Ascending aorta (tissue), 2 donors: ENCODE measurements at places on chromosomes 3 and 15.

DNA sequence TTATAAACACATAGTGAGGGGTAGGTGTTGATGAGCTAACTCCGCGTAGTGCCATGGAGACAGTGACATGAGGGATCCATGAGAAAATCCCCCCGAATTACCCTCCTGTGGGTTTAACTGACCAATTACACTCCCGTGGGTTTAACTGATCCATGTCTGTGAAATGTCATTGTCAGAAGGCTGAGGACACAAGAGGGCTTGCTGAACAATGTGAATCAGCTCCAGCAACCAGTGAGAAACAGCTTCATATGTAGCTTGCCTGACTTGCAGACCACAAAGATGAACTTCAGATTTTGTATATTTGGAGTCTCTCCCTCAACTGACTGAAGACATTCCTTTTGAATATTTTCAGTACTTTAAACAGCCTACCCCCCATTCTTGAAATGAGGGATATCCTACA, 144.9 kb downstream of the FBN1 start:
- no peak for DNase-seq

DNA sequence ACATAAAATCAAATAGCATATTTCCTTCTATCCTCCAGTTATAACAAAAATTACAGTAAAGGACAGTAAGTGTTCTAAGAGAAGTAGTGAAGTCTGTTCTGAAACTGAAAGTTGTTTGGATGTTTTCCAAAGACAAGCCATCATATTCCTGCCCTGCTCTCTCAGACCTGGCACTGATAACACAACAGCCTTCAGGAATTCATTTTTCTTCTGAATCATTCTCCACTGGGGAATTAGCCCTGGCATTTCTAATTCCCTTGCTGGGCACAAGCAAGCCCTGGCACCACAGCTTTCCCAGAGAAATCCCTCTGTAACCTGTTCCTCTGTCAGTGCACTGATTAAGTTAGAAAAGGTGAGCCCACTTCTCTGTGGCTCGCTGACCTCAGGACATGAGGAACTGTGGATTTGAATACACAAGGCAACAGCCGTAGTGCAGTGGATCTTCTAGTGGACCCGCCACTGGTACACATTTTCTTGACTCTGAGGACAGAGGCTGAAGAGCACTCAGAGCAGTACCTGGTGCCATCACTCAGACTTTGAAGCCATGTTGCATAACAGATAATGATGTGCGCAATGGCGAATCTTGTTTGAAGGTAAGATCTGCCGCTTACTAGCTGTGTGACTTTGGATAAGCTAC, 61.6 kb downstream of the WWTR1 start:
- no peak for DNase-seq

DNA sequence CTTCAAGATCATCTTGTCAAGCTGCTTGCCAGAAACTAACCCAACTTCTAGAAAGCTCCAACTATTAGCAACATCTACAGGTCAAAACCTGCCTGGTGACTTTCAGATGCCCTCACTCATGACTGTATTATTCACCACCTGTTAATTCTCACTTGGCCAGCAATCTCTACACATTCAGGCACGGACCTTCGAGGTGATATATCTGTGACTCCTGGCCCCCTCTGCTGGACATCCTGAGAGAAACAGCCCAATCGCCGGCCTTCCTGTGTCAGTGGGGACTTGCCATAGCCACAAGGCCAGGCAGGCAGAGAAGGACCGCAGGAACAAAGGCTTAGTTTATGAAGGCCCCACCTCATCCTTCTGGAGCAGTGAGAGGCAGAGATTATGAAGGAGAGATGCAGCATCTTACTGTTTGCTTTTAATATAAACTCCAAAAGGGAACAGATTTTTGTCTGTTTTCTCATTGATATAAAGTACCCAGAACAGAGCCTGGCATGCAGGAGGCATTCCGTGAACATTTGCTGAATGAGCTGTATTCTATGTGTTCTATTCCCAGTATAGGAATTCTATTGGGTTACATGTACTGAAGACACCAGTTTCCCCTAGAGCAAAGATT, 24.4 kb upstream of the OCA2 start:
- peak; percentile 87 for DNase-seq

DNA sequence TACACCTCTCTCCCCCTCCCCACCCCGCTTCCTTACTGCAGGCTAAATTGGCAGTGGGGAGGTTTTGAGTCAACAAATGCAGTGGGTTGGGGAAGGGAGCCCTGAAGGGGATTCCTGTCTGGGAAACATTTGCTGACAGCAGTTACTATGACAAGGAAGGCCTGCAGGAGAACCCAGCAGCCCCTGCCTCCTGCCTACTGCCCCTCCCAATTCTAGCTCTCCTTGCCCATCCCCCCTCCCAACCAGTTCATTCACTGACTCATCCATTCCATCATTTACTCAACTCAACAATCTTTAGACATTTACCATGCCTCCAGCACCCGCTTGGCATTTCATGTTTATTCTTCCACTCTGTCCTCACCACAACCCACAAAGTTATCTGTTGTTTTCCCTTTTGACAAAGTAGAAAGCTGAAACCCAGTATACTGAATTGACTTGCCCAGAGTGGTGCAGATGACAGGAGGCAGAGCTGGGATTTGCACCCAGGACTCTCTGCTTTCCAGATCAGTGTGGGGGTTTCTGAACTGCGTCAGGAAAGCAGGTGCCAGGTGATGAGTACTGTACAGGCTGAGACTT, 75.0 kb downstream of the MAGEF1 start:
- DNase-seq, result no peak

DNA sequence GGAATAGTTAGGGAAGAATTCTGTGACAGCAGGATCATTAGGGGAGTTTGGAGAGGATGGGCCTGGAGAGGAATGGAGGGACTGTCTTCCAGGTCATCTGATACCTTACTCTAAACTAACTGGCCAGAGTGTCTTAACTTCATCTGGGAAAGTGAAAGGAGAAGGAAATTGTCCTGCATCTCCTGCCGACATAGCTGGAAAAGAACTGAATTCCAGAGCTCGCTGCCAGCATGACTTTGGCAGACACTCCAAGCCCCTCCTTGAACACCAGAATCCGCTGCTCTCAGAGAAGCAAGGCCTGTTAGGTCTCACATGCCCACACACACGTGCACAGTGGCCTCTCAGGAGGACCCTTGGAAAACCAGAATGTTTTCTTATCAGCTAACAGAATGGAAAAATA, 10.5 kb downstream of the ABI3BP start:
- peak; percentile 77 for DNase-seq

DNA sequence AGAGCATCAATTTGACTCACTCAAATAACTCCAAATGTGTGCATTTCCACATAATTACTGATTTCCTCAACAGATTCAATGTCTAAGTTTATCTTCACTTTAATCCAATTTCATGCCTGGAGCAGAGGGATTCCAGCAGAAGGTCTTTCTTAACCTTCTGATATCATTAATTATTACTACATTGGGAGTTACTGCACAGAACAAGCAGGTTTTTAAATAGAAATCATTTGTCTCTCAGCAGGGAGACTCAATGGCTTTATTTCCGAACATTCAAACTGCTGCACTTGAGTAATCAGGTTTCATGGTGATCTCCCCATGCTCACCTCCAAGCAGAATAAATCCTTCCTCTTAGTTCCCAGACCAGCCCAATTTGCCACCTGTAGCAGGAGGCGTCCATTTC, 264.8 kb upstream of the IGF1R start:
- DNase-seq, result no peak

DNA sequence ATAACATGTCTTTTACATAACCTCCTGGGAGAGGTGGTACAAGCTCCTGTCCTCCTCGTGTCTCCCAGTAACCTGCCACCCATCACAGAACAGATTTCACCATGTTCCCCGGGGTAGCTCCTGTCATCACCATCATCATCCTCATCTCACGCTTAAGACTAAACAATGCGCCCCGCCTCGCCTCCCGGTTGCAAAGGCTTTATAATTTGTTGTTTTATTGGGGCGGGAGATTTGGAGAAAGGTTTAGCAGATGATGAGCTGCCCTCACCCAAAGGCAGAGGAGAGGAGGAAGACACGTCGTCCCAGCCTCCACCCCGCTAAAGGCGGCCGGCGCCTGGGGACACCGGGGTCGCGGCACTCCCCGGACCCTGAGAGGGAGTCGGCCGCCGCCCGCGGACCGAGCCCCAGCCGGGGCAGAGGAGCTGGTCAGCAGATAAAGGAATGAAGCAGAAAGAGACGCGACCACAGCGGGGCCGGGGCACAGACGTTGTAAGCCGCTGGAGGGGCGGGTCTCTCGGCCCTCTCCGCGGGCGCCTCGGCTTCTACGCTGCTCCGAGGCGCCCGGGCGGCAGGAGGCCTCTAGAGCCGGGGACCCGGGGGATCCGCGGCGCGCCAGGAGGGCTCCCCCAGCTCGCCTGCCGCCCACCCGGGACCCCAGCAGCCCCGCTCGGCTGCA, 589 bp downstream of the HERC1 start:
- peak; percentile 69 for DNase-seq

GRCh38 chr15:47669221-47669620, 48.1 kb upstream of the SEMA6D start:
- no peak for DNase-seq

DNA sequence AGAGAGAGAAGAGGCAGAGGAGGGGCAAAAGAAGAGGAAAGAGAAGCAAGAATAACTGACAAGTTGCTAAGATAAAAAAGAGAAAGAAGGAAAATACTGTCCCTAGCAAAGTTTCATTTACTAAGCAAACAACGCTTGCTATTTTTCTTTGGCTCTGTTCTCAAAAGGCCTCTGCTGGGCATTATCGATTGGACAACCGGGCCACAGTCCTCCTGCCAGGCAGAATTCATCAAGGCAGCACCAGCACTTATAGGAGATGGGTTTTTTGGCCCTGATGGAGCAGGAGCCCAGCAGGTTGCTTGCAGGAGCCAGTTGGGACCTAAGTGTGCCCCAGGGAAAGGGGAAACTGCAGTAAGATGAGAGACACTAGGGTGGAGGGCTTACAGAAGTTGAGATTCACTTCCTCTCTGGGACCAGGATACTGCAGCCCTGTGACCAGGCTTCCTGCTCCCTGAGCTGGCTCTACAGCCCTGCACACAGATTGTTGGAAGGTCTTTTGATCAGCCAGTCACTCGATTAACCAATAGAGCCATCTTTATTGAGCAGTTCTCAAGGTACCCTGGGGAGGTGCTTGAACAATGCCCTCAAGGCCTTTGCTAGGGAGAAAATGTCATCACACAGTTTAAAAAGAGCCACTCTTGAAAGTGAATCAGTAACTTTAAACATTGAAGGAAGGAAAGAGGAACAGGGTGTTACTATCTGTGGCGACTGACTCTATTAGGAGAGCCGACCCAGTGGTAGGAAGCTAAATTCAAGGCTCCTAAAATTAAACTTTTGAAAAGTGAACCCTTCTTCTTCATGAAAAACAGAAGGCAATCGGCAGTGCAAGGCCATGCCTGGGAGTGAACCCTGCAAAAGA, 28.8 kb upstream of the GLCE start:
- DNase-seq, result no peak
